ENCODE measurements at places on chromosomes 3 and 15.

- peak; percentile 22 for DNase-seq
Measured at GRCh38 chr15:101286471-101287114, 8.5 kb downstream of the SNRPA1 start.

- DNase-seq = no peak
Measured at GRCh38 chr15:91894606-91895005, 41.1 kb downstream of the SLCO3A1 start.

DNA sequence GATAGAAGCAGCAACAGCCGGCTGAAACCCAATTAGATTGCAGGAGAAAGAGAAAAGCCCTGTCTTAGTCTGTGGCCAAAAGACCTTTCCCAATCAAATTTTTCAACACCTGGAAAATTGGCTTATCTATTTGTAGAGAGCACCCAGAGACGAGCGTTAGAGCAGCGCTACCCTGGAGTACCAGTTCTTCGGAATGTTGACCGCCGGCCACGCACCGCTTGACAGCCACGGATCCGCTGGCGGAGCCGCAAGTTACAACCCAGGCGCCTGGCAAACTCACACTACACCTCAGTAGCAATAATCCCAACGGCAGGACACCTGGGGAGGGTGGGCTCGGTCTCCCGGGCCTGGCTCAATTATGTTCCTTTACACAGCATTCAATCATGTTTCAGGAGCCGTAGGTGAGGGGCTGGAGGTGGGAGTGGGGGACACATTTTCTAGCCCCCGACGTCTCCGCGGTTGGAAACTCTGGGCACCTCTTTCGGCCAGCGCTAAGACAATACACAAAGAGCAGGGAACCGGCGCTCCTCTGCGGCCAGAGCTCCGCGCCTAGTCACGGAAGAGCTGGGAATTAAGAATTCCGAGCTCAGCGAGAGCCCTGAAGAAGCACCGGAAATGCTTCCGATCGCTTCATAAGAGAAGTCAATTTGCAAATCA, 1.2 kb downstream of the MB21D2 start:
- no peak for DNase-seq

GRCh38 chr3:149626671-149627070, 31.2 kb downstream of the WWTR1 start:
- no peak for DNase-seq

- DNase-seq = no peak
Measured at GRCh38 chr3:159257954-159258353, 456.1 kb downstream of the MFSD1 start.

- DNase-seq = no peak
Measured at GRCh38 chr3:21345382-21345976, 405.5 kb downstream of the ZNF385D start.

GRCh38 chr15:90379263-90379662, 8.8 kb upstream of the IQGAP1 start:
- no peak for DNase-seq

DNA sequence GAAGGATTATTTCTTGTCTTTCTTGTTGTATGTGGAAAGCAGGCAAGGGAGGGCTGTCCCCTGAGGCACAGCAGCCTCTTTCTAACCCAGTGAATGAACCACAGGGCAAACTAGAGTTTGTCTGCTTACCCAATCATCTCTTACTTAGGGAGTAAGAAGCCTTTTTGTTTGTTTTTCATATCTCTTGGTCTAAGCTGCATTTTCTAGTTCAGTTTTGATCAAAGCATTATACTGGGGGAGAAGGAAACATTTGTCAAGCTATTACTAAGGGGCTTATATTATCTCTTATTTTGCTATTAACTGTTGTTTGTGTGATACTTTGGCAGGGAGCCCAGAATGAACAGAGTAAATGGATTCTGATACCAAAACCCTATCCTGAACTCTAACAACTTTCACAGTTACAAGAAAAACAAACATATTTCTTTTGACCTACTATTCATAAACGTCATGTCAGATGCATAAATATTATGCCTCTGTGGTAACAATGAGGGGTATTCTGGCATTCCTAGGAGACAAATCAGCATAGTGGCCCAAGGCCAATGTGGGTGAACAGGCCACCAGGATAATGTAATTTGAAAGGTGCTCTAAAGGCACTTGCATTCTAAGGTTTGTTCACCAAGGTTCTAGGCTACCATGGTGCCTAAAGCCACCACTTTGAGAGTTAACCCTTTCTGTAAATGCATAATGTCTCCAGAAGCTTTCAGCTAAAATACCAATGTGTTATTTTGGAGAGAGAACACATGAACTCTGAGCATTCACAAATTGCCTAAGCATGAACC, 271.6 kb upstream of the ZPLD1 start:
- no peak for DNase-seq

DNA sequence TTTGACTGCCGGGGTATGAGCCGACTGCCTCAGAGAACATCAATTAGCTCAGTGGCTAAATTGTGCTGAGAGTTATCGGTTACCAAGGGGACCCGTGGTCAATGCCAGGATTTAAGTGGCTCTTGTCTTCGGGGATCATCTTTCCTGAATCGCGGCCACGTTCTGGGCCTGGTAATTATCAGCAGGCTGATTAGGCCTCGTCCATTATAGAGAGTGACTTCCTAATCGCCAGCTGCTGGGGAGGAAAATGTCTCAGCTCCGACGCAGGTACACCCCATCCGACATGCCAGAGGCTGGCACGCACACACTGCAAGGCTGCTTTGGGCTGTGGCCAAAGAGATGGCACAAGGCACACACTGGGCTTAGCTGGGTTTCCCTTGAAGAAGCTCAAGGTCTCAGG, 10.6 kb downstream of the TRH start:
- no peak for DNase-seq

DNA sequence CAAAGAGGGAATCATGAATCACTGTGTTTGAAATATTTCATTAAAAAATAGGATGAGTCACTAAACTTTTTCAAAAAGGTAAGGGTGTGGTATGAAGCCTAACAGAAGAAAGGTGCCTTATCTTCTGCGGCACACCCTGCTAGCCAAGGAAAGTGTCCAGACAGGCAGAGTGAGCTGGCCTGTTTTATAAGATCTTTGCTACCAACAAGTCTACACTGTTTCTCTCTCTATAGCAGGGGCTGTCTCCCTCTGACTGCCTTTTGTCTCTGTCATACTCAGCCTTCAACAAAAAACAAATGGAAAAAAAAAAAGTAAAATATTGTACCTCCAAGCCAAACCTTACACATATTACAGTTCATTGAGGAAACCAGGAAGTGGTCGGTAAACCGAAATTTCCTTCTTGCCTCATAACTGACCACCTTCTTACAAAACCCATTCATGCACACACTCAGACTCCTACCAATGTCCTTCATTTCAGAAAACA, 9.1 kb downstream of the ZDHHC3 start:
- DNase-seq = peak; percentile 39

- no peak for DNase-seq
Measured at GRCh38 chr3:149493315-149494021, 19.0 kb downstream of the TM4SF4 start.

DNA sequence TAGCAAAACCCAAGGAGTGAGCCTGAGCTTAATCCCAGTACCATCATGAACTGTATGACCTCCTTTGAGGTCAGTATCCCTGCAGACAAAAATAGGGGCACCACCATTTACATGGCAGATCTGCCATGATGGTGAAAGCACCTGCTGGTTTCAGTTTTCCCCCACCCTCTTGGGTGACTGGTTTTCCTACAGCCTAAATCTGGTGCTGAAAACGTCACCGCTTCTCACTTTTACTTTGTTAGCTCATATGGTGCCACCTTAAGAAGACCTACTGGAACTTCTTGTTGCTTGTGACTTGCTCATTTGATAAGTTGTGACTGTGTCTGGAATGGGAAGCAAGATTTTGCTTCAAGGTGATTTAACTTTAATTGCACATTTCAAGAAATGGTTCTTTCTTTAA, 5.1 kb downstream of the PPP1R2 start:
- no peak for DNase-seq

DNA sequence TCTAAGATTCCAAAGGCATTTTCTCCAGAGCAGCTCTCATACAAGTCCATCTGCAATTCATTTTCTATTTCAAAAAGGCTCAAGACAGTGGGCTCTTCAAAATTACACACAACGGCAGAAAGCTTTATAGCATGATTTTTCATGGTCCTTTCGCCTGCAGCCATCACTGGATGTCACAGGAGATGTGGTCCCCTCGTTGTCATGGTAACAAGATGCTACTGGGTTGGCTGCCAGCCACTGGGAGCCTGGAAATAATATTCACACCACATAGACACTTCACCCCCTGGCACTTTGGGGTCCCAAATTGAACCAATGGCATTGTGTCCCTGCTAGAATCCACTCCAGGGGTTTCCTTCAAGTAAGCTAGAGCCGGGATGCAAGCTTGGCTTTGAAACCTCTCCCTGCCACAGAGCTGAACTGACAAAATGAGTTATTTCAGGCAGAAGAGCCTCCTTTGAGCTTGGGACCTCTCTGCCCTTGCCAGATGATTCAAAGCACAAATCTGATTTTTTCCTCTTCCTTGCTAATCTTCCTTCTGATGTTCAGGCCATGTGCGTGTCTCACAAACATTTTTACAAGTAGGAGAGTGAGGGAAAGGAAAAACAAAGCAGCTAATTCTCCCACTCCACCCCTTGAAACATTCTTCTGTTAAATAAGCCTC, 512.6 kb upstream of the ADAMTS9 start:
- no peak for DNase-seq

DNA sequence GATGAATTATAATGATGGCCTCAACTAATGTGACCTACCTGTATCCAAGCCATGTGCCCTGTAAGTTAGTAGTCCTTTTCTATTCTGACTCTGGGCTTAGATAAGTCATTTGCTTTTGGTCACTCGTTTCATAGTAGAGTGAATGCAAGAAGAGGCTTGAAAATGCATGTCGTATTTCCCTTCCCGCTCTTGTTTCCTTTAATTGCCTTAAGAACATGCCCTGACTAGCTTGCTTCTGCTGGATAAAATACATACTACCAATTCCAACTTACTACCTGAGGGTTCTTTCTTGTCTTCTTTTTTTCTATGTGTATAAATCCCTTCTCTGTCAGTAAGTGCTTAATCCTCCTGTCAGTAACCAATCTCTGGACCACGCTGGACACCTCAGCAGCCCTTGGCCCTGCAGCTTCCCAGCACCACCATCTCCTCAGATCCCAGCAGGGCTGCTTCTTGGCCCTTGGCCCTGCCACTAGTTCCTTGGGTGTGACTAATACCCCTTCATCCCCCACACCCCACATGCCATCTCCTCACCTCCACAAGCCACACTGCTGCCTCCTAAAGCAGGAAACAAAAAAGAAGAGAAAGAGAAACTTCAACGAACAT, 771.7 kb downstream of the IGSF11 start:
- no peak for DNase-seq

DNA sequence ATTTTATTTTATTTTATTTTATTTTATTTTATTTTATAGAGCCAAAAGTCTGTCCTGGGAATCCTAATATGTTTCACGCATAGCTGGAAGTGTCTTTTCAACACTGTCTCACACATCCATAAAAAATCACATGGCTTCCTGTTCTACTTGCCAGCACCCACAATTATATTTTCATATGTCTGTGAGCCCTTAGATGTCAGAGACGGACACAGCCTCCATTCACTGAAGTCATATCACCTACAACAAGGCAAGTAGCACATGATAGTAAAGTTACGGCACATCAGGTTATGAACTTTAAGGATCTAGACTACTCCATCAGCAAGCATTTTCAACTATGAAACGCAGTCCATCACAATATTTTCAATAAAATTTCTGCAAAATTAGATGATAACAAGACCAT, 168.4 kb downstream of the ZIC4 start:
- DNase-seq = no peak

DNA sequence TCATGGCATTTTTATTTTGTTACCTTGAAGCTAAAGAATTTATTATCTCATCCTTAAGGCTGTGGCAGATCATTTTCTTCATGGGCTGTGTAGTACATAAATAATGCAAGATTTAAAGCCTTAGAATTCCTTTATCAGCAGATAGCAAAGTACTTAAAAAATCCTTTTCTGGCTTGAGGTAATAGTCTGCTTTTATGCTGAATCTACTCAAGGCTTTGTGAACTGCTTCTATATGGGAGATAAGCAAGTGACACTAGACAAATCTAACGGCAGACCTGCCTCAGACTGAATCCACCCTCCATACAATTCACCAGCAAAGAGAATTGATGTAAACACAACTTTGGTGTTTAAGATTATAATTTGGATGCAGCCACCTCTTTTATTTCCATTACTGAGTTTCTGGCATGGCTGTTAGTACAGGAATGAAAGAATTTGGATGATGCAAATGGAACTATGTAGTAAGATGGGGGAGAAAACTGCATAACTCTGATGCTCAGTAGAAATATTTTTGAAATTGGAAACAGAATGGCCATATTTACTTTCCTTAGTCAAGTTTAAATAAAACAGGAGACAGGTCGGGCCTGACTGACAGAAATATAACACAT, 1121.5 kb downstream of the NAALADL2 start:
- DNase-seq = no peak

DNA sequence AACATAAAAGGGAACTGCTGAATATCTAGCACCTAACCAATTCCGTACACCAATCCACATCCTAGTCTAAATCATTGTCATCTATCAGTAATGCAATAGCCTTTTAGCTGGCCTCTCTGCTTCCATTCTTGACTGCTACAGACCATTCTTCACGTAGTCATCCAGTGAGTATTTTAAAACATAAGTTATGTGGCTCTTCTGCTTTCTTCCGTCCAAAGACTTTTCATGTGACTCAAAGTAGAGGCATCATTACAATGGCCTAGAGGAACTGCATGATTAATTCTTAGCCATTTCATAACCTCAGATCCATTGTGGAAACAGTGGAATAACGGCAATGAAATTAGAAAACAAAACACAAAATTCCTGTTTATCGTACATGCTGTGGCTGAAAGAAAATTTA, 88.9 kb upstream of the CBLB start:
- DNase-seq = peak; percentile 58
